ENCODE measurements at places on chromosomes 6 and 20.
A peak's percentile ranks its signal among the peaks of the same experiment; 100 is the strongest.

GRCh38 chr20:17934141-17934862 lies 34.3 kb downstream of the SNX5 start:
- no peak for DNase-seq

GRCh38 chr6:147204060-147204785 lies at the start of gene STXBP5:
TSS of gene STXBP5 (plus strand) at chr6:147204417. CDS start at chr6:147204533, 116 bp downstream.
- DNase-seq: no peak

- no peak for DNase-seq
Measured at GRCh38 chr6:151349651-151350270, 41.6 kb downstream of the ZBTB2 start.

- DNase-seq: no peak
Measured at GRCh38 chr6:165834613-165835259, 171.7 kb upstream of the PDE10A start.

DNA sequence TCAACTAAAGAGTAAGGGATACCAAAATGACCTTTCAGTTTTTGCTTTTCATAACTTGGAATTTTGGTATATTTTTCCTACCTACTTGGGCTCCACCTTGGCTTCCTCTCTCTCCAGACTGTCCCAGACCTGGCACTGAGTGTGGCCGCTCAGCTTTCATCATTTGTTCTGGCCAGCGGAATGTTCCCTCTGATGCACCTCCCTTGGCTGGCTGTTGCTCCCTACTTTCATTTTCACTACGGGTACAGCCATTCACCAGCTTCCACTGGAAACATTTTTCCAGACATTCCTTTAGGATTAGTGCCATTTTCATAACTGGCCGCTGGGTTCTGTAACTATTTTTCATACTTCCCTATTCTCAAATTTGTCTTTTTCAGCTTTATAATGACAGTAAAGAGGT lies 487.4 kb downstream of the TENT5A start:
- DNase-seq: no peak

DNA sequence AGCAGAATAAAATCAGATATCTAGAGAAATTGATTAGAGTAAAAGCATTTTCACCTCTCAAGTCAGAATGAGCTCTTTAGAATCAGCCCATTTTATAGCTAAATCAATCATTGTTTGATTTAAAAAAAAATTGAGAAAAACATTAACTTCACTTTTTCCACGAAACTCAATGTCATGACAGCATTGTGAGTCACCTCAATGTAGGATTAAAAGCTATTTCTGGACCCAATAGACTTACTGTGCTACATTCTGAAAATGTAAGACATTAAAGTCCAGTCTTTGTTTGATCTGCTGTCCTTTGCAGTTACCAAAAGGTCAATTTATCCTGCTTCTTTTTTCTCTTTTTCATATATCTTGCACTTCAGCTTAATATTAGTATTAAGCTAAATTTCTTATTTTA lies 519.4 kb upstream of the ZNF337 start:
- no peak for DNase-seq

GRCh38 chr20:38680500-38681306 lies 43.6 kb upstream of the SLC32A1 start:
- no peak for DNase-seq

- peak; percentile 70 for DNase-seq
Measured at GRCh38 chr6:25017932-25018567, 82.3 kb upstream of the RIPOR2 start.

DNA sequence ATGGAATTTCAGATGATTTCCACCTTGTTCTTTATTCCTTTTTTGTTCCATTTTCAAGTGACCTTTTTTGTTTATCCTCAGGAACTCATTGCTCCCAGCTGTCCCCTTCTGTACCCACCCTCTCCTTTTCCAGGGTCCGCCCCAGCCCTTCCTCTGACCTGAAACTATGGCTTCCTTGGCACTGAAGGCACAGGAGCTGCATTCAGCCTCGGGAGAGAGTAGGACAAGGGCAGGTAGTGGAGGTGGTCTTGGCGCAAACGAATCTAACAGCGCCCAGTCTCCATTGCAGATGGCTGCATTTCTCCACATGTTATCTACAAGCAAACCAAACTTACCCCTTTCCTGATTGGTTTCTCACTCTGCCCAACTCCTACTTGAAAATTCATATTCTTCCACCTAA lies 8.8 kb upstream of the ULBP2 start:
- DNase-seq: no peak

GRCh38 chr6:157763129-157763903 lies 59.7 kb upstream of the SNX9 start:
- no peak for DNase-seq

GRCh38 chr6:42200035-42200434 lies 5.3 kb upstream of the GUCA1B start:
- no peak for DNase-seq

GRCh38 chr6:92273694-92274093 lies 1145.7 kb downstream of the EPHA7 start:
- no peak for DNase-seq

DNA sequence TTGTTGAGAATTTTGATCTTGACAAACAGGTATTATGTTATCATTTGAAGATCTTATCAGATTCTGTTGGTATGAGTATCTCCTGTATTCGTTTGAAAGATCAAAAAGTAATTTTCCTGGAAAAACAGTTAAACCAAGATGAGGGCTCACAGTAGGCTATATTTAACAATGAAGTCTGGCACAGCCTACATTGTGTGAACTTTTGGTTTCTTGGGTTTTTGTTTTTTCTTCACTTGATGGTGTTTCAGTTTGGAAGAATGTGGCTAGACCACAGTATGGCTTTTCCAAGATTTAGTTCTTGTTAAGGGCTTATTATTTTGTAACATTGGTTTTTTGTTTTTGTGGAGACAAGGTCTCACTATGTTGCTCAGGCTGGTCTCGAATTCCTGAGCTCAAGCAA lies 306.4 kb downstream of the CDKAL1 start:
- DNase-seq: no peak

DNA sequence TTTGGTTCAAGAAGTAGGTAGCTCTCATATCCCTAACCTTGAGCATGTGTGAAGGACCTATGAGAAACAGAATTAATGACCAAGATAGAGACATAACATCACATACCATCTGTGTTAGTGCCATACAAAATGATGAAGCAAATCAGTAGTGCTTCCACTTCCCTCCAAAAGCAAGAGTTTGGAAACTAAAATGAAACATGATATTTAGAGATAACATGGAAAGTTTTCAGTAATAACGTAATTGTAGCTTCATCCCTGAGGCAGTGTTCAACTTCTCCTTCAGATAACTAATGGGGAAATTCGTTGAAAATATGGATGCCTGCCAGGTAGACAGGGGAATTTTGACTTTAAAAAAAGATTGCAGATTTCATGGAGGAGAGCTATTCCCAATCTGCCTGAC lies 248.4 kb upstream of the IRAK1BP1 start:
- no peak for DNase-seq

DNA sequence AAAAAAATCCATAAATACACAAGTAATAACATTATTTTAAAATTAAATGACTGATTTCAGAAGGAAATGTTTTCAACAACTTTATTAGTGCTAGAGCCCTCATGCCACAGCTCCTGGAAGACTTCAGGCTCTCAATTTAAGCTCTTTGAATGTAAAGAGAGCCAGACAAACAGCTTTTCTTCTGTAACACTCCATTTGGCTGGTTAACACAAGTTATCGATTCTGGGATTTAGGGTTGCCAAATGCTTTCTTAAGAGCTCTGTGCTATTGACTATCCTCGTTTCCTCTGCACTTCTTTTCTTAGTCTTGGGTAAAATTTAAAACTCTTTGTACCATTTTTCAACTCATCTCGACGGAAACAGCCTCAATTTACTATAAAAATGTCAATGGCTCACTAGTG lies 402.5 kb downstream of the PRKN start:
- DNase-seq: no peak

GRCh38 chr6:31792761-31793171 lies 2.8 kb downstream of the VARS1 start:
- no peak for DNase-seq

- no peak for DNase-seq
Measured at GRCh38 chr6:163466839-163467390, 52.4 kb downstream of the QKI start.

DNA sequence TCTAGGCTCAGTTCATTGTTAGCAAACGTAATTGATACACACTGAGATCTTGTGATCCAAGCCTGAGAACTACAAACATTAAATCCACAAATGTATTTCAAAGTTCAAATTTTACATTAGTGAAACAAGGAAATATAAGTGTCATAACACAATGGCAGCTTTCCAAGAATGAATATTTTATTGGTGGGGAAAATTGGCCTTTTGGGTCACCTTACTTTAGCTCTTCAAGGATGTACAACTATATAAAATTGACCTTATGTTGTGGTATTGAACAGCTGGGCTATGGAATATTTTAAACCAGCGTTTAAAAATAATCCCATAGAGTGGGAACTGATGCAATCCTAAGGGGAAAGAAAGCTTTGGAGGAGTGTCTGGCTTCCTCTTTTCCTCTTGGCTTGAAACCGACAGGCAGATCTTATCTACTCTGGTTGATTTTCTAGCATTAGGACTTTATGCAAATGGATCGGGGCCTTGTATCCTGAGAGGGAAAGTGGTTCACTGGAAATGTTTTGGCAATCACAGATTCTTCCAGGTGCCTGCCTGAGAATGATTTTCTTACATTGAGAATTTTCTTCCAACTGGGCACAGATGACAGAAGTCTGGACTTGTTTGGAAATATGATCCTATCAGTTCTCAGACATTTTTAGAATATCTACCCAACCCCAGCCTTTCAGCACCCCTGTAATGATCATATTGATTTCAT lies 184.8 kb upstream of the ECI2 start:
- no peak for DNase-seq

DNA sequence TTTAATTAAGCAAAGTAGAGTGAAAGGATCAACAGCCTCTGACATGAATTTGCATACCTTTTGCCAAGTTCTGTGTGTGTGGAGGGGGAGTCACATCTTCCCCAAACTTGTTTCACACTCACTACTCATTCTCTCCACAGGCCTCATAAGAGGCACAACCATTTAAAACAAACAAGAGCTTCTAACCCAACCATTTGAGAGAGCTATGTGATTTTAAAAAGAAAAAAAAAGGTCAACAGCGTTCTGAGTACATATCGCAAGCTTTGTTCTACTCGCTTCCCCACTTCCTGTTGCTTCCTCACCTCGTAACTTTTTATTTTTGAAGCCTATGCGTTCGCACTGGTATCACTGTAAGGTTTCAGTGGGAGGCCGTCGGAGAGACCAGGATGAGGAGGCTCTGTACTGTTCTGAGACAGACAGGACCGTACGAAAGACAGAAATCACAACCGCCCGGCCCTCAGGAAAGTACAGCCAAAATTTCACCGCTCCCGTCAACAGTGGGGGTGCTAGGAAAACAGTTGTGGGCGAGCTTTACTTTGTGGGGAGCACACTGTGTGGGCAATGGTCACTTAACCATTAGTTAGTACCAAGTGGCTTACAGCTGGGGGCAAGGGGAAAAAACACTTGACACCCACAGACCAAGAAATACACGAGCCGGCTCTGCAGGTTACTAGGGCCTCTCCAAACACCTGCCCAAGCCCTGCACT lies 61.3 kb downstream of the TRERF1 start:
- peak; percentile 34 for DNase-seq

GRCh38 chr20:39309458-39309857 lies 347.3 kb downstream of the DHX35 start:
- no peak for DNase-seq

GRCh38 chr6:40997234-40997957 lies 41.6 kb downstream of the UNC5CL start:
- DNase-seq: no peak

DNA sequence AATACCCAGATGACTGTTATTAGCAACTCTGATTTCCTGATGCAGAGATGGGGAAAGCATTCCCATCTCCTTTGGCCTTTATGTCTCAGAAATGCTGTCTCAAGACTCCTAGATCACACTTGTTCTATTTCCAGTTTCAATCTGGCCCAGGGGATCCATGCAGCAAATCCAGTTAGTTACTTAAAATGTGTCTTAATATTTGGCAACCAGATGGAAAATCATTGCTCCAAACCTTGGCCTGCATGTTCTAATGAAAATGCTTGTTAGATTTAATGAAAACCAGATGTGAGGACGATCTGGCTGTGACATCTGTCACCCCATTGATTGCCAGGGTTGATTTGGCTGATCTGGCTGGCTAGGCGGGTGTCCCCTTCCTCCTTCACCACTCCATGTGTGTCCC lies 125.2 kb downstream of the TSHZ2 start:
- no peak for DNase-seq

DNA sequence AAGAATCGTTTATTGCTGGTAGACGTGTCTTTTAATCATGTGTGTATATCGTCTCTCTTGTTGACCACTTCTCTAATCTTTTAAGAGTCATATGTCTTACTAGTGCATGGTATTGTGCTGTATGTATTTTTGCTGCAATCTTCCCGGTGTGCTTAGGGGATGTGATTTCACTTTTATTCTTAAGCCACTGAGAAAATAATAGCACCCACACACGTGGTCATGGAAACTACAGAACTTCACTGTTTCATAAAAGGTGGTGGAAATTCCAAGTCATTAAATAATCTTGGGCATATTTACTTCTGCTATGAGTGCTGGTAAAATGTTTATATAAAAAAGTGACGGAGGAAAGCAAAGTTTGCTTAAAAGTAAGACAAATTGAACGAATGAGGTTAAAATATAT lies 3.0 kb upstream of the CDYL start:
- no peak for DNase-seq

DNA sequence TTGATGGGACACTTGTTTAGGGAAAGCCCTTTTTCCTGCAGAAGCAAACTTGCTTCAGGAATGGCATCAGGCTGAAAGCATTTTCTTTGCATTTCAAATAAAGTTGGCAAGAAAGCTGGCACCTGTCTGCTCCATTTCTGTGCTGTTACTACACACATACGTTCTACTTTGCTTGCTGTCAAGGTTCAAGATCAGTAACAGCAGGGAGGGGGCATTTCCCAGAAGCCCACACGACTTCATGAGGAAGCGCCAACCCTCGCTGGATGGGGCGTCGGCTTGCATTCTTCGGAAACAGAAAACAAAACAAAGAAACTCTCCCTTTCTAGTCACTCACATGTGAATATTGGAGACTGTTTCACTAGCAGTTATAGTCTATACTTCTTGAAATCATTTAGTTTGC lies 46.4 kb downstream of the AKAP12 start:
- DNase-seq: no peak

DNA sequence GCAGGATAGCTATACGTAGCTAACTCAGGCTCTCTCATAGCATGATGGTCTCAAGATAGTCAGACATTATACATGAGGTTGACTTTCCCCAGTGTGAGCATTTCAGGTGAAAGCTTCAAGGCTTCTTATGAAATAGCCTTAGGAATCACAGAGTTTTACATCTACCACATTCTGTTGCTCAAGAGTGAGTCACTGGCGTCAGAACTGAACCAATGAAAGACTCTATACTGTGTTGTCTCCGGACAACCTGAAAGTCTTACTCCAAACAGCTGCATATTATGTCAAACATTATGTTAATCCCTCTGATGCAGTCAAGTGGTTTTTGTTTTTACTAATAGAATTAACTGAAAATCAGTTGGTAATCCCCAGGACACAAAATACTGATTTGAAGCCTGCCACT lies 79.8 kb upstream of the TRDN start:
- DNase-seq: no peak

DNA sequence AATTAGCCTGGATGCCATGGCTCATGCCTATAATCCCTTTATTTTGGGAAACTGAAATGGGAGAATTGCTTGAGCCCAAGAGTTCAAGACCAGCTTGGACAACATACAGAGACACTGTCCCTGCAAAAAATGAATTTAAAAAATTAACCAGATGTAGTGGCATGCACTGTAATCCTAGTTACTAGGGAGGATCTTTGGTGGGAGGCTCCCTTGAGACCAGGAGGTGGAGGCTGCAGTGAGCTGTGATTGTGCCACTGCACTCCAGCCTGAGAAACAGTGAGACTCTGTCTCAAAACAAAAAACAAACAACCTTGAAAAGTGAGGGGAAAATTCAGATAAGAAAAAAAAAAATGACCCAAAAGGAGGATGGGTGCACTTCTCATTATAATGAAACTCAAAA lies 23.4 kb downstream of the CAP2 start:
- DNase-seq: no peak
